ENCODE measurements at places on chromosomes 4 and X.
A peak's percentile ranks its signal among the peaks of the same experiment; 100 is the strongest.

- DNase-seq = no peak
Measured at GRCh38 chr4:851701-852430, 25.9 kb upstream of the CPLX1 start.

- no peak for DNase-seq
Measured at GRCh38 chr4:124635331-124635730, 77.2 kb downstream of the ANKRD50 start.

DNA sequence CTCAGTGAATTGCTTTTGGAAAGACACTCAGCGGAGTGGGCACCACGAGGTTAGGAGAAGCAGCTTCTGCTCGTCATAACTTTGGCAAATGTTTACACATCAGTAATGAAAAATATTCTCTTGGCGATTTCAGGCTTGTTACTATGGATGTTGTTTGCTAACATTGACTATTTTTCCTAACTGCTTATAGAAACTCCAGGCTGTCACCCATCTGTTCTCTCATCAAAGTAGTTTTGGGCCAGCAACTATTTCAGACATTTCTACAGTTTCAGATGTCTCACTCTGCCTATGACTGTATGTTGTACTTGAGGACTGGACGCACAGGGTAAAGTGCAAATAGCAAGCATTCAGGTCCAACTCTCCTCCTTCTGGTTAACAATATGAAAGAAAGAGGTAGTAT, 346.7 kb downstream of the TRIML1 start:
- no peak for DNase-seq

- no peak for DNase-seq
Measured at GRCh38 chrX:134737061-134737460, 78.8 kb upstream of the PLAC1 start.

- DNase-seq = no peak
Measured at GRCh38 chrX:151563449-151563848, at the start of gene PASD1. PASD1 (plus strand) TSS chrX:151563675; CDS start chrX:151601554, 37,879 bp downstream.

DNA sequence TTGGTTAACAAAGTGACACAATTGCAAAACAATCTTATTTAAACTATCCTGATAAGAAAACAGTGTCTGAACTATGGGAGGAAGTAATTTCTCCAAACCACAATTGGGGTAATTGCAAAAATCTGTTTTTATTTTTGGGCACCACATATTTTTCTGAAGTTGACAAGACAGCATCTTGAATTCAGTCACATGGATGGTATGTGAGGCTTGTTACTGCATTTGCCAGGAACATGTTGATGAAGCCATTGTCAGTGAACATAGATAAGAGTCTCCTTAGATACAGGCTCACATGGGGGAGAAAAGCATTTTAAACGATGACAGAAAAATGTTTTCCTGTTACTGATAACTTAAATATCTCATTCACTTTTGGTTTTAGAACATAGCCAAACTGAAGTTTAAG, 5.5 kb upstream of the USP53 start:
- no peak for DNase-seq

- DNase-seq = no peak
Measured at GRCh38 chrX:10415306-10416001, 204.9 kb downstream of the MID1 start.

- no peak for DNase-seq
Measured at GRCh38 chr4:171718069-171718468, 95.1 kb upstream of the GALNTL6 start.

GRCh38 chrX:40694802-40695201, 40.5 kb downstream of the MED14 start:
- no peak for DNase-seq

DNA sequence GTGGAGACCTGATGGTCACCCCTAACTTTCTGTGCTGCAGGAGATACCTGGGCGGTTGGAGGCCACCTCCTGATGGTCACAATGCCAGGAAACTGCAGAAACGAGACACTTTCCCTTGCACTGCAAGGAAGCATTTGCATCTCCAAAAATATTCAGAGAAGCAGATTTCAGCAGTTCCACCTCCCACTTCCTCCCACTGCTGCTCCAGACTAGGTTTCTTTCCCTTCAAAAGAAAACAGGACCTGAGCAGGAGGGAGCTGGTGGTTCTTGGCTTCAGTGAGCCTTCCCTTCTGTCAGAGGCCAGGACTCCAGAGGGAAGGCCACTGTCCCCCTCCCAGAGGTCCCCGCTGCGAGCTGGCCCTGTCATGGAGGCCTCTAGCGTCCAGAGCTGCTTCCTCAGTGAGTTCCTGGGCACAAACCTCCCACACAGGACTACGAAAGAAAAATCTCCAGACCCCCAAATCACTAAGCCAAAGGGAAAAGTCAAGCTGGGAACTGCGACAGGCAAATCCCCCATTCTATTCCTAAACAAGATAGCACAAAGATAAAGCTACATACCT, 35.9 kb downstream of the GPM6B start:
- no peak for DNase-seq

GRCh38 chr4:31662951-31663350, 942.8 kb downstream of the PCDH7 start:
- DNase-seq = no peak

GRCh38 chr4:6641164-6641970, 882 bp downstream of the MRFAP1 start:
- DNase-seq = peak; percentile 20

- DNase-seq = no peak
Measured at GRCh38 chrX:1813809-1814208, 198.9 kb downstream of the ASMT start.

GRCh38 chr4:187417721-187418120, 577.9 kb upstream of the ZFP42 start:
- no peak for DNase-seq

- no peak for DNase-seq
Measured at GRCh38 chr4:71417150-71417549, 78.3 kb downstream of the SLC4A4 start.

GRCh38 chr4:87005690-87006425, 71.0 kb downstream of the AFF1 start:
- DNase-seq = no peak

DNA sequence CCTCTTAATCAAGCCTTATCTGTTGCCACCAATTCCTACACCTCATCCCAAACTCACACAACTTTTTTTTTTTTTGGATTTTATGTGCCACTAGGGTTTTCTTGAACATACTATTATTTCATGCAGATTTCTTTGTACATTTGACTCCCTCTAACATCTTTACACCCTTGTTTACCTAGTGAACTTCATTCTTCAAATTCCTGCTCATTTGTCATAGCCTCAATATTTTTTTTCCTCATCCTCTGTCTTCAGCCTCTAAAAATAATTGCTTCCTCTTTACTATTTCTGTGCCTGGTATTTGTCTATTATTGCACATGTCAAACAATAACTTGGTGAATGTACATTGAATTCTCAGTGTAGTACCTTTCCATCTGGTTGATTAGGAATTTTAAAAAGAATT, 22.0 kb downstream of the NBDY start:
- no peak for DNase-seq

DNA sequence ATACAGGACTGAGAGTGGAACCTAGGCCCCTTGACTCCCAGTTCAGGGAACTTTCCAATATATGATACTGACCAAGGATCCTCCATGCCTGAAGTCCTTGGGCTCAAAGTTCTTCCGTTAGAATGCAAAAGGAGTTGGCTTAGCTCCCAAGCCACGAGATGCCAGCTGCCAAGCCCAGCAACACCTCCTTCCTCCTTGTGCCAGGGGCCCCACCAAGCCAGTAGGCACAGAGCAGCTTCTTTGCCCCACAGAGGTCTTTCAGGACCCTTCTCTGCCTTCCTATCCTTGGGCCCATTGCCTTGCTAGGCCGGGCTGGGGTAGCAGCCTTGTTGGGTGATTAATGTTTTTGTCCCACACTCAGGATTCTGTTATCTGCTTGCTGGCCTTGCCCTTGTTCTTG, 105.6 kb downstream of the EFNB1 start:
- DNase-seq = no peak

GRCh38 chrX:109635146-109635545, 10.2 kb upstream of the KCNE5 start:
- DNase-seq = no peak

- no peak for DNase-seq
Measured at GRCh38 chrX:19810802-19811201, 76.6 kb downstream of the SH3KBP1 start.

DNA sequence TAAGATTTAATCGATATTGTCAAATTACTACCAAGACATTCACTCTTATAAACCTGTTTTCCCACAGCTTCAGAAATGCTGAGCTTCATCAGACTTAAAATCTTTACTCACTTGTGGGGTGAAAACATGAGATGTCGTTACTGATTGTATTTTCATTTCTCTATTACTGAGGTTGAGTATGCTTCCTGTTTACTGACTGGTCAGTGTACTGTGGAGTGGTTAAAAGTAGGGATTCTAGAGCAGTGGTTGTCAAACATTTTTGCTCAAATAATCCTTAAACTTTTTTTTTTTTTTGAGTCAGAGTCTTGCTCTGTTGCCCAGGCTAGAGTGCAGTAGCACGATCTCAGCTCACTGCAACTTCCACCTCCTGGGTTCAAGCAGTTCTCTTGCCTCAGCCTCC, 50.3 kb downstream of the NSUN7 start:
- DNase-seq = no peak

DNA sequence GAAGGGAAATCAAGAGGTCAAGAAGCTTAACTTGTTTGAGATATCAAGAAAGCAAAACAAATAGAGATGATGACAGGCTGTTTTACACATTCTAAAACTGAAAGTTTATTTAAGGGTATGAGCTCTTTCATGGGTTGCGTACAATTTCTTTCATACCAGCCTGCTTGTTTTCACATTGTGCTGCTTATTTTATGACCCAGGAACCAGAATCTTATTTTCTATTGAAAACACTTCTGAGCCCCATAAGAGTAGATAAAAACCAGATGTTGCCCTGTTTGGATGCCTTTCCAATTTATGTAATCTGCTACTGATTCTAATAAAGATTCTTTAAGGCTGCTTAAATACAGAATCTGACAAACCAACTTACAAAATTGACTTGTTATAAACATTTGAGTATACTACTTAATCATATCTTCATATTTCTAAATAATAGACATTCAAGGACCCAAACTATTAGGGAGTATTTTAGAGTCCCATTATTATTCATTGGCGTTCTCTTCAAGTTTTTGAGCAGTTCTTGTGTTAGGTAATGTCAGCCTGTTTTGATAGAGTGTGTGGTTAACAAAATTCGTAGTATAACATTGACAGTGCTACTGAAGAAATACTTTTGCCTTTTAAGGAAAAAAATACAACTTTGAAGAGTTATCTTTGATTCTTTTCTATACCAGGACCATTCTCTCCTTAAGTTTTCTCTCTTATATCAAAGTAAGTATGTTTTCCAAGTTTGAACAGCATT, 74.4 kb downstream of the PDLIM5 start:
- DNase-seq = no peak

GRCh38 chr4:89316931-89317366, 9.3 kb upstream of the GPRIN3 start:
- no peak for DNase-seq

DNA sequence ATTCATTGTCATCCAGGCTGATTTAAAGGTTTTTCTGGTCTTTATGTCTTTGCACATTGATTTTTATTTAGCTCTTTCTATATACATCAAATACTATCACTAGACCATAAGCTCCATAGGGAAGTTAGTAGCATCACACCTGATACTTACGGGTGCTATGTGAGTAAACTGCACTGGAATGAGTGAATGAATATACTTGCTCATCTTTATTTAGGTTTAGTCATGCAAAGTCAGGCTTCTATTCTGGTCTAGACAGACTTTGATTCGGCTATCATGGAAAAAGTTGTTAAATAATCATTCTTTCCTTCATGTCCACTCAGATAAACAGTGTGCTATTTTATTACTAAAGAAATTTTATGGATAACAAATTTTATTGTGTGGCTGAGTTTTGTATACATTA, 457.8 kb upstream of the PCDH7 start:
- no peak for DNase-seq

- no peak for DNase-seq
Measured at GRCh38 chr4:67465032-67465762, 80.1 kb downstream of the CENPC start.
